HCT116 (cell line): ENCODE measurements at places on chromosomes 13 and 19. TPM values are rescaled to one million over a fixed set of nuclear protein-coding genes. Genes with fewer than 3 reads are reported as not detected.

DNA sequence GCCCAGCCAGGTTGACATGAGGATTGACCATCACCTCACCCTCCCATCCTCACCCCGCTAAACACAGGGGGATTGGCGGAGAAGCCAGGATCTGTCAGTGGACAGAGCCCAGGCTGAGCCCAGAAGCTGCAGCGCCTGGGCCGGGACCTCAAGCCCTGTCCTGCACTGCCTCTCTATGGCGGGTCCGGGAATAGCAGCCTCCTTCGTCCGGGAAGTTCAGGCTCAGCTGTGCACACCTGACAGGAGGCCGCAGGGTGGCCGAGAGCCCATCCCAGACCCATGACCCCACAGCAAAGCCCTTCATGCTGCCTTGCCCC, 67.8 kb downstream of the SPACA7 start:
- no peak overlapping the region for H3K4me3 ChIP-seq
- no peaks in the 10 kb centered on the region for H3K27me3 ChIP-seq
- peak; percentile 34 for DNase-seq
- no peaks in the 10 kb centered on the region for H3K4me1 ChIP-seq
- H3K36me3 ChIP-seq: no peaks in the 10 kb centered on the region

DNA sequence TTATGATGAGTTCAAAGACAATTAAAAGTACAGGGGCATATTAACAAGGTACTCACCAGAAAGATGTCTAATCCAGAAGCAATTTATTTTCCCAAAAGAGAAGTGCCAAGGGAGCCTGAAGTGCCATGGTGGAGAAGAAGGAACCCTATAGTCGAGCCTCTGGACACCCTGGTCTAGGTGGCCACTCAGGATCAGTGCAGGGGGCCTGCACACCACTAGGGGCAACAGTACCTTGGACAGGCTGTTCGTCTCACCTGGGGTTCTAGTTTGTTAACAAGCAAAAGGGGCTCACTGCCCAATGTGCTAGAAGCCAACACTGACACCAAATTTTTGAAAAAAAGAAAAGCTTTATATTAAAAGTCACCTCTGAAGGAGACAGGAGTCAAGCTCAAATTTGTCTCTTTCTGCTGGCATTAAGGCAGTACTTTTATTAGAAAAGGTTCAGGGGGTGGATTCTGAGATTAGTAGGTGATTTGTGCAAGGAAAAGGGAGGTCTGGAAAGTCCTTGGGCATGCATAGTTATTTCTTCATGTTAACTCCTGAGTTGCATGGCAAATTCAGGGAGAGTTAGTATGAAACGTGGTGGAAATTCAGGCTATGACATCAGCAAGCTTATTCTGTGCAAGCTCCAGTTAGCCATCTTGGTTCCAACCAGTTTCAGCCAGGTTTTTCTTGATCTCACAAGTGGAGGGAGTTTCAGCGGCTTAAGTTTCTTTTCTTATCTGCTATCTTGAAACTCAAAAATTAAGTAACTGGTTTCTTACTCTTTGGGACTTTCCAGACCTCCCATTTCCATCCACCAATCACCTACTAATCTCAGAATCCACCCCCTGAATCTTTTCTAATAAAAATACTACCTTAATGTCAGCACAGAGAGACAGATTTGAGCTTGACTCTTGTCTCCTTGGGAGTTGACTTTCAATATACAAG, 884 bp upstream of the CBY2 start:
- no peak overlapping the region for H3K27ac ChIP-seq
- no peak for DNase-seq
- H3K27me3 ChIP-seq: peaks cover 77% of the 10 kb centered on the region
- H3K4me3 ChIP-seq: no peak overlapping the region
- H3K4me1 ChIP-seq: no peaks in the 10 kb centered on the region

DNA sequence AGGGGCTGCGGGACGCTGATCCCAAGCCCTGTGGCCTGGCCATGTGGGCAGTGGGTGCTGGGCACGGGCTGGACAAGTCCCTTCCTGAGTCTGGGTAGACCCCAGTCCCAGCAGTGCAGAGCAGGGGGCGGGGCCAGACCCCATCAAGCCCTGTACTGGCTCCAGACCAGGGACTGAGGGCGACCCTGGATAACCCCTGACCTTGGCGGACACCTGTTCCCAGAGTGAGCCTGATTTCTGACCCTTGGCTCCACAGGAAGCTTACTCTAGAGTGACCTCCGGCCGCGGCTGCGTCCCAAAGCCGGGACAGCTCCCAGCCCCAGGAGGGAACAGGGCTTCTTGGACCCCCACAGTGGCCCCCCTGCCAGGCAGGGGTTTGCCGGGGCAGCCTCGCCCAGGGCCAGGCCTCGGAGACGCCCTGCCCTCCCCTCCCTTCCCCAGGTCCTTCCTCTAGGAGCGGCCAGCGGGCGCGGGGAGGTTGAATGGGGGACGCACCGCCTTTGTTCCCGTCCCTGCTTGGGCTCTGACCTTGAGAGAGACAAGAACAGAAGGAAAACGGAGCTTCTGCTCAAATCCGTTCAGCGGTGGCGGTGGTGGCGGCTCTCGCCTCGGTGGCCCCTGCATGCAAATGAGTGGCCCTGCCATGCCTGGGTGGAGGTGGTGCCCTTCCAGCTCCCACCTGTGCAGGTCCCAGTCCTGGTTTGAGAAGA, 2.3 kb upstream of the EFNA2 start:
- DNase-seq: no peak
- H3K4me3 ChIP-seq: no peak overlapping the region
- peaks cover 22% of the 10 kb centered on the region; the same call in 1 of the 2 replicates for H3K4me1 ChIP-seq
- H3K36me3 ChIP-seq: peaks cover 7% of the 10 kb centered on the region; the same call in 1 of the 2 replicates
- no peaks in the 10 kb centered on the region for H3K27me3 ChIP-seq

DNA sequence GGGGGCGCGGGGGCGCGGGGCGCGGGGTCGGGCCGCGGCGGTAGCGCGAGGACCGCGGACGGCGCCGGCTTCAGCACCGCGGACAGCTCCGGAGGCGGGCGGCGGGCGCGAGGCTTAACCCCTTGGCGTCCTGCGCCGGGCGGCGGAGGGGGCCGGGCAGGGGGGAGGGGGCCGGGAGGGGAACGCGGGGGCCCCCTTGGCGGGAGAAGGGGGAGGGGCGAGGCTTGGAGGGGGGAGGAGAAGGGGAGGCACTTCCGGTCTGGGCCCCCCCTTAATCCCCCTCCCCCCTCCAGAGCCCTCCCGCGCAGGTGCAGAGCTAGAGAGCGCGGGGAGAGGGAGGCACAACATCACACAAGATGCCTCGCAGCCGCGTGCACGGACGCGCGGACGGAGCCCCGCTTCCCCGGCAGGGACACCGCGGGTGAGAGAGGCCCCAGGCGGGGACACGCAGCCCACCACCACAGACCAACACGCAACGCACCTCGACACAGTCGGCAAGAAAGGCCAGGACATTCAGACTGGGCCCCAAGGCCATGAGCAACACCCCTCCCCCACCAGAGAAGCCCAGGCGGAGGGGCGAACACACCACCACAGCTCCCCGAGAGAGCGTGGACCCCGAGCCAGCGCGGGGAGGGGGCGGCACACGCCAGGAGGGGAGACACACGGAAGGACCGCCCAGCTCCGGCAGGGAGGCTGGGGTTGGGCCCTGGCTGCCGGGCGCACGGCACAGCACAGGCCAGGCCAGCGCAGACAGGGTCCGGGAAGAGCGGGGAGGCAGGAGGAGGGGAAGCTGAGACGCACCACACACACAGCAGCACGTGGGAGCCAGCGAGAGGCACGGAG, 24.1 kb downstream of the SHANK1 start:
- no peak overlapping the region for H3K27ac ChIP-seq
- no peaks in the 10 kb centered on the region for H3K4me1 ChIP-seq
- H3K4me3 ChIP-seq: no peak overlapping the region
- no peak for DNase-seq
- peaks cover 32% of the 10 kb centered on the region; the same call in 1 of the 2 replicates for H3K27me3 ChIP-seq
- no peaks in the 10 kb centered on the region for H3K36me3 ChIP-seq

DNA sequence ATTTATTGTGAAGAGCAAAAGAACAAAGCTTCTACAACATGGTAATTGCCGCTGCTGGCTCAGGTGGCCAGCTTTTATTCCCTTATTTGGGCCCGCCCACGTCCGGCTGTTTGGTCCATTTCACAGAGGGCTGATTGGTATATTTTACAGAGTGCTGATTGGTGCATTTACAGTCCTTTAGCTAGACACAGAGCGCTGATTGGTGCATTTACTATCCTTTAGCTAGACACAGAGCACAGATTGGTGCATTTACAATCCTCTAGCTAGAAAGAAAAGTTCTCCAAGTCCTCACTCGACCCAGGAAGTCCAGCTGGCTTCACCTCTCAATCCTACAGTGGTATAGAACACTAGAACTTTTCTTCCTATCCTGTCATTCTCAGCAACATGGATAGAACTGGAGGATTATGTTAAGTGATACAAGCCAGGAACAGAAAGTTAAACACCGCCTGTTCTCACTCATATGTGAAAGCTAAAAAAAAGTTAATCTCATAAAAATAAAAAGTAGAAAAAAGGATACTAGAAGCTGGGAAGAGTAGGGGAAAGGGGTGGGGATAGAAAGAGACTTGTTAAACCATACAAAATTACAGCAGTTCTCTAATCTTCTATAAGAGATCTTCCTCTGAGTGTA, 33.6 kb upstream of the FARP1 start:
- no peak for DNase-seq
- no peak overlapping the region for H3K4me3 ChIP-seq
- H3K36me3 ChIP-seq: no peaks in the 10 kb centered on the region
- no peaks in the 10 kb centered on the region for H3K27me3 ChIP-seq

GRCh38 chr19:42560731-42561130, 32.5 kb upstream of the CEACAM1 start:
- no peaks in the 10 kb centered on the region for H3K36me3 ChIP-seq
- no peak overlapping the region for H3K4me3 ChIP-seq
- H3K27me3 ChIP-seq: 0 out of 2 replicates have a peak, but pooled peaks cover 2% of the 10 kb centered on the region
- H3K27ac ChIP-seq: no peak overlapping the region
- DNase-seq: no peak

DNA sequence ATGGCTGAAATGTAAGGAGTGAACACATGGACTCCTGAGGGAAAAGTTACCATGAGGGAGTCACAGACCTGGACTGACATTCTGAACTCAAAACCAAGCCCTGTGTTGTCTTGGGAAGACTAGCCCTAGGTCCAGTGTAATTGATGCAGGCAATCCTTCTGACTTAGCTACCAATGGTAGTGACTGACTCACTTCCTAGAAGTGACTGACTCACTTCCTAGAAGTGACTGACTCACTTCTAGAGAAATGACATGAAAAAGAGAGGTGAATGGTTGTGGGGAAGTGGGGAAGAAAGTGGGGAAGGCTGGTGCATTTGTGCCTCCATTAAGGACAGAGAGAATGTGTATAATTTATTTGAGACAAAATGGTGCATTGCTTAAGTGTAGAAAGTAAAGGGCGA, 49.9 kb downstream of the EDNRB start:
- H3K4me1 ChIP-seq: no peaks in the 10 kb centered on the region
- DNase-seq: no peak
- H3K27ac ChIP-seq: no peak overlapping the region
- H3K27me3 ChIP-seq: no peaks in the 10 kb centered on the region
- no peak overlapping the region for H3K4me3 ChIP-seq

KLK2 gene
- total RNA-seq: not detected

JAK3 gene
- 5.7 TPM for total RNA-seq

DNA sequence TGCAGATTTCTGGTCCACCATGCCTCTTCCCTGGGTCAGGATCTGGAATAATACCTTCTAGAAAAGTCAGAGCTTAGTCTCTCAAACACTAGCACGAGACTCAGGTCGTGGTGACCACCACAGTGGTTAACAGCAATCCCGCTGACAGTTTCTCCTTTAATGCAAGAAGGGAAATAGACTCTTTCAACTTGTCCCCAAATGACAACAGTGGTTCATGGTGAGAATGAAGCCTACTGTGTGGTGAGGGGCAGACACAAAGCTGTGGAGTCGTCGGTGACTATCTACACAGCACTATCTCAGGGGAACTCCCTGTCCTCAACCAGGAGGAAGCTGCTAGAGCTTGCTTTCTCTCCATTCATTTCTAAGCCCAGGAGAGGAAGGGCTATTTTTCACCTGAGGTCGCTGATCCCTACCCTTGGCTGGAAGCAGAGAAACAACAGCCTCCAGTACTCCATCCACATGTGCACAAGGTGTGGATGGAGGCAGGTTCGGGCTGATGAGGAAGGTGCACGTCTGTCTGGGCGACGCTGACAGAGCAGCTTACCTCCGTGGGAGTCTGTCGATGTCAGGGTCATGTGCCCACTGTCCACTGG, 72.4 kb downstream of the STK24 start:
- no peaks in the 10 kb centered on the region for H3K36me3 ChIP-seq
- no peaks in the 10 kb centered on the region for H3K27me3 ChIP-seq
- H3K4me1 ChIP-seq: peaks cover 32% of the 10 kb centered on the region
- no peak for DNase-seq
- H3K27ac ChIP-seq: no peak overlapping the region

DNA sequence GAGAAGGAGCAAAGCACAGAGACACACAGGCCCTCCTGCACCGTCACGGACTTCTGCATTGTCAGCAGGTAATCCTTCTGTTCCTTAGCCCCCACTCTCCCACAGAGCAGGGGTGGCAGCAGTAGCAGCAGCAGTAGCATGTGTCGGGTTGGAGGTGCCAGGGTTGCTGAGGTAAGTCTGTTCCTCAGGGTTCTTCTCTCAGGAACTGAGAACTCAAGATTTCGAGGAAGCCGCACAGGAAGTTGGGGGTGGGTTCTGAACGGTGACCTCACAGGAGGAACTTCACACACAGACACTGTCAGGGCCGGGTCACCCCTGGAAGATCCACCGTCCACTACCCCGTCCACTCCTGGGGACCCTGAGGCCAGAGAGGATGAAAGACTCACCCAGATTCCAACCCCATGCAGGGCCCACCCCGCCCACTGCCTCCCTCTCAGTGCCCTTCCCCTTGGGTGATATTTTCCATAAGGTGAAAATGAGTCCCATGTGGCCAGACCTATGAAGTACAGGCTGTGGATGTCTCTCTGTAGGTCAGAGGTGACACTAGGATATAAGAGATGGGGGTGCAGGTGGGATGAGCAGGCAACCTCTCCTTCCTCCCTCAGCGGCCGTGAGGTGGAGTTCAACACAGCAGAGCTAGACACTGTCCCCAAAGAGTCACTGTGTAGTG, at the start of gene SIGLEC12:
Gene SIGLEC12 (minus strand): TSS at position 207 of the 670 bp plus-strand sequence. CDS start 67 bp downstream, at position 140.
- H3K27ac ChIP-seq: no peak within 1 kb of the TSS
- H3K36me3 ChIP-seq: no peaks in the 10 kb centered on the region
- H3K4me3 ChIP-seq: no peak within 1 kb of the TSS
- no peak for DNase-seq
- H3K4me1 ChIP-seq: no peaks in the 10 kb centered on the region

- no peak overlapping the region for H3K4me3 ChIP-seq
- no peaks in the 10 kb centered on the region for H3K36me3 ChIP-seq
- no peak for DNase-seq
- no peaks in the 10 kb centered on the region for H3K4me1 ChIP-seq
- H3K27me3 ChIP-seq: no peaks in the 10 kb centered on the region
Measured at GRCh38 chr13:83350569-83350968, 531.7 kb downstream of the SLITRK1 start.

ZNF773 gene
- 0.42 TPM for total RNA-seq

KIR2DL1 gene
- total RNA-seq: not detected

GRCh38 chr13:80040196-80040980, 300.5 kb downstream of the SPRY2 start:
- no peak overlapping the region for H3K4me3 ChIP-seq
- H3K27me3 ChIP-seq: no peaks in the 10 kb centered on the region
- DNase-seq: peak; percentile 68
- H3K36me3 ChIP-seq: no peaks in the 10 kb centered on the region
- no peak overlapping the region for H3K27ac ChIP-seq

ZNF492 gene
- not detected for total RNA-seq

FBN3 gene
- 6.6 TPM for total RNA-seq
